ENCODE measurements at places on chromosomes 13 and 19. TPM values are rescaled to one million over a fixed set of nuclear protein-coding genes. Genes with fewer than 3 reads are reported as not detected.

Gene CD22
- not detected for total RNA-seq

Gene MYADM
- 123 TPM for total RNA-seq

DNA sequence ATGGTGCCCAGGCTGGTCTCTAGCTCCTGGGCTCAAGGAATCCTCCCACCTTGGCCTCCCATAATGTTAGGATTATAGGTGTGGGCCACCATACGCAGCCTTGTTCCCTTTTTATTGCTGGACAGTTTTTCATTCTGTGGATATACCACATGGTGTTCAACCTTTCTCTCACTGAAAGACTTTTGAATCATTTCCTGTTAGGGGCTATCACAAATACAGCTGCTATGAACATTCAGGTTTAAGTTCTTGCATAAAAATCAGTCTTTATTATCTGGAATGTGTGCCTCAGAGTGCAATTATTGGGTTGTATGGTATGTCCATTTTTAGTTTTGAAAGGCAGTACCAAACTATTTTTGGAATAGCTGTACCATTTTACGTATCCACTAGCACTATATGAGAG, 647.2 kb downstream of the LIG4 start:
- no peak for DNase-seq

- no peak for DNase-seq
Observed at GRCh38 chr19:3350014-3350663, 16.2 kb upstream of the NFIC start.

- no peak for DNase-seq
Observed at GRCh38 chr13:24042710-24043440, 117.6 kb upstream of the SPATA13 start.

GRCh38 chr19:19662344-19662743, 1.1 kb downstream of the ATP13A1 start:
- DNase-seq, result no peak

DNA sequence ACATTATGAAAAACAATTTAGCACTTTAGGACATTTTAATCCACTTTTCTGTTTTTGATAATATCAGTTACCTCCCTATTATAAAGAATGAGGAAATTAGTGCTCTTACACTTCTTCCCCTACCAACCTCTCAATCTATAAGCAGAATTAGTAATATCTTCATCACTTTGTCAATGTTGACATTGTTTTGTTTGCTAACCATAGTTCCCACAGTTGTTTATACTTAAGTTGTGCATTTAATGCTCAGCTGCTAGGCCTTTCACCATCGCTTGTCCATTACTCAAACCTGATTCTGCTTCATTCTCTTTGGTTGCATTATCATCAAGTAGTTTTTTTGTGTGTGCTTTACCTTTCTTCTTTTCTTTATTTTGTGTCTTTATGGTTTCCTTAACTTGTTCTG, 132.1 kb downstream of the CDK8 start:
- no peak for DNase-seq

DNA sequence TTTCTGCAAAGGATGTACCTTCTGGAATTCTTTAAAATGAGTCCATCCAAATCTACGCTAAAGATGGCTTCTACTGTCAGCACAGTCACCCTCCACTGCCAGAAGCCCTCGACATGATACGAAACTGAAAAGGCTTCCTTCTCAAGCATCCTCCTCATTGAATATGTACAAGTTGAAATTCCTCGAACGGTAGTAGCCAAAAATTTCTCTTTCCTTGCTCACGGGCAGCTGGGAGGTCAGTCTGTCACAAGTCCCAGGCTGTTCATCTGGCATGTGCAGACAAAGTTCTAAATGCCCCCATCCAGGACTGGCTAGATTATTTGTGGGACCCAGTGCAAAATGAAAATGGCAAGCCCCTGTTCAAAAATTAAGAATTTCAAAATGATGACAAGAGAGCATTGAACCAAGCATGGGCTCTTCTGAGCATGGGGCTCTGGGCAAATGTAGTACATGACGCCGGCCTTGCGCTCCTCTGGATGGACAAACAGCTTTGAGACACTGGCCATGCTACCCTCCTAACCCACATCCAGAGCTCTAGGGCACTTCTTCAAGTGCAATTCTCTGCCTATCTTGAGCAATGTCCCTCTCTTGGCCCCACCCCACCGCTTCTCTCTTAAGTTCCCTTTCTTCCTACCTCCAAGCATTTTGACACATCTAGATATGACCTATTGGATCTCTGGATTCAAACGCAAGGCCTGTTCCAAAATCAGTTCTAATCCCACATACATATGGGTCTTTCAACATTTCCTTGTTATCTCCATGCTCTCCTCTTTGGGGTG, 78.9 kb upstream of the FLT1 start:
- DNase-seq, result no peak

GRCh38 chr19:49344505-49345423, 9.6 kb downstream of the CD37 start:
- no peak for DNase-seq

Measured in endothelial cell (in vitro differentiated cells).